ENCODE measurements at places on chromosomes 5 and 9.

GRCh38 chr5:33465120-33465519 lies 24.4 kb downstream of the TARS1 start:
- DNase-seq: no peak

GRCh38 chr9:30800421-30800820 lies 1584.0 kb upstream of the ACO1 start:
- DNase-seq: no peak

GRCh38 chr5:167794121-167794520 lies 497.3 kb upstream of the WWC1 start:
- DNase-seq: no peak

DNA sequence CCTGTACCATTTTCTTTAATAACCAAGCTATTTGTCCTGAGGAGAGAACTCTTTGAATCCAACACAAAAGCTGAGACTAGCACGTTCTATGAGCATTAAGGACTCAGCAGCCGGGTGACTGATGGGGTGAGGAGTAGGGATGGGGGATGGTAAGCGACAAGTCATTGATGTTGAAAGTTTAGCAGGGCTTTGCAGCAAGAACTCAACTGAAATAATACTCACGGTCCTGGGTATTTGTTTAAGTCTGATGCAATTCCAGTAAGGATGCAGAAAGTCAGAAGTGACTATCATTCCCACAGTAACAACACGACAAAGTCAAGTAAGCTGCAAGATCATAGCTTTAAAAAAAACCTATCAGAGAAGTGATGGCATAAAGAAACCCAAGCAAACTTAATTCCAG lies 131.1 kb downstream of the ACTL7B start:
- DNase-seq: no peak

DNA sequence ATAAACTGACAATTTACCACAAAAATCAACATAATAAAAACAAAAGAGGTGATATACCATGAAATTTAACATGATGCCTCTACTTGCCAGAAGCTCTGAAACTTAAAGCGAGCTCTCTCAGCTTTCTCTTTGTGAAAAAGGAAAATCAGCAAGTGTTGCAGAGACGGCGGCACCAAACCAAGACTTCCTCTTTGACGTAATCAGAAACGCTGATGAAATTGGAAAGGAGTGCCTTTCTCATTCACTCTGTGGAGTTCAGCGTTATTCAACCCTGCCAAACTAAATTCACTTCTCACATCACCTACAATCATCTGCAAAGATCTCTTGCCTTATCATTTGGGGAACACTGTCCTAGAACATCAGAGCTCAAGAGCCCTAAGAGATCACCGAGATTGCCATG lies 32.2 kb downstream of the ANXA6 start:
- DNase-seq: peak; percentile 34

All from activated CD4-positive, alpha-beta T cell treated with anti-CD3 and anti-CD28 coated beads for 36 hours (primary cell).